ENCODE measurements at places on chromosomes 4 and X.

GRCh38 chr4:83603129-83603528, 67.2 kb downstream of the GPAT3 start:
- H3K4me1 ChIP-seq, result no peaks in the 10 kb centered on the region
- no peaks in the 10 kb centered on the region for H3K27me3 ChIP-seq

DNA sequence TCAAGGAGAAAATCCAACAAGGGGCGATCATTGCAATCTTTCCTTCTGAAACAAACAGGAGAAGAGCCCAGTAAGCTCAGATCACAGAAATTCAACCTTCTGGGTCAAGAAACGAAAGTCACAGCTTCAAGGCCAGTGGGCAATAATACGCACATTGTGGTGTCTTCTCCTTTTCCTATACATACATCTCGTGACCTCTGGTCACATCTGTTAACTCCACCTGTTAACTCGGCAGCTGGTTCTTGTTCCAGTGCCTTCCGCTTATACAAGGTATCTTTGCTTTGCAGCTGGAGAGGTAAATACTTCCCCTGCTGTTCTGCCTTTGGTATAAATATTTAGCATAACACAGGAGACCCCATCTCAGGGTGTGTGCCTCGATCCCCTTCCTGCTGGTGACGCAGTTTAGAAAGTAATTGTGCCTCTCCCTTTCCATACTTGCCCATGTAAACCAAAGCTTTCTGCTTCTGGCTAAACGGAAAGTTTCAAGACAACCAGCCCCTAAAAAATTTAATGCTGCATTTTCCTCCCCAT, 45.0 kb downstream of the CCDC149 start:
- no peaks in the 10 kb centered on the region for H3K36me3 ChIP-seq
- no peaks in the 10 kb centered on the region for H3K27me3 ChIP-seq
- no peaks in the 10 kb centered on the region for H3K4me1 ChIP-seq
- H3K27ac ChIP-seq, result no peak overlapping the region

GRCh38 chr4:98626350-98626749, 32.1 kb downstream of the TSPAN5 start:
- DNase-seq, result no peak
- H3K4me1 ChIP-seq, result peaks cover 74% of the 10 kb centered on the region

DNA sequence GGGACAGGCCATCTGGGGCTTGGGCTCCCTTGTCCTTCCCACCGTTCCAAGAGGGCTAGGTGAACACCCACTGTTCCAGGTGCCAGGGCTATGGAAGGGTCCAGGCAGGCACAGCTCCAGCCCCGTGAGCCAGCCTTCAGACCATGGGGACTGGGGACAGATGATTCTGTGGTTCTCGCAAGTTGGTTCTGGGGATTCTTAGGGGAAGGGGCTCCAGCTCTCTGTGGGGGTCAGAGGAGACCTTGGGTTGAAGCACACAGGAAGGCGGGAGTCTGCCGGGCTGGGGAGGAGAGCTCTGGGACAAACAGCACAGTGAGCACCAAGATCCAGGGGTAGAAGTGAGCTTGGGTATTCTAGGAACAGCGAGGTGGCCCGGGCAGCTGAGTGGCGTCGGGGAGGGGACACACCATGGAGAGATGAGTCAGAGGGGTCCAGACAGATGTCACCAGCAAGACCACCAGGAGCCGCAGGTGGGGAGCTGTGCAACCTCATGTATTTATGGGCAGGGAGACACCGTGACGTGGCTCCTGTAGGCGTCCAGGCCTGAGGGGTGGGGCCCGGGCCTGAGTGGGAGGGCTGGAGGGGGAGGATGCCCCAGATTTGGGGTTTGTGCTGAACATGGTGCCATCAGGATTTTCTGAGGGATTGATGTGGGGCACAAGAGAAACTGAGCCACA, 48.8 kb upstream of the HMX1 start:
- peaks cover 2% of the 10 kb centered on the region for H3K4me1 ChIP-seq
- H3K27me3 ChIP-seq, result peaks cover 30% of the 10 kb centered on the region
- no peak overlapping the region for H3K27ac ChIP-seq
- H3K4me3 ChIP-seq, result no peak overlapping the region

DNA sequence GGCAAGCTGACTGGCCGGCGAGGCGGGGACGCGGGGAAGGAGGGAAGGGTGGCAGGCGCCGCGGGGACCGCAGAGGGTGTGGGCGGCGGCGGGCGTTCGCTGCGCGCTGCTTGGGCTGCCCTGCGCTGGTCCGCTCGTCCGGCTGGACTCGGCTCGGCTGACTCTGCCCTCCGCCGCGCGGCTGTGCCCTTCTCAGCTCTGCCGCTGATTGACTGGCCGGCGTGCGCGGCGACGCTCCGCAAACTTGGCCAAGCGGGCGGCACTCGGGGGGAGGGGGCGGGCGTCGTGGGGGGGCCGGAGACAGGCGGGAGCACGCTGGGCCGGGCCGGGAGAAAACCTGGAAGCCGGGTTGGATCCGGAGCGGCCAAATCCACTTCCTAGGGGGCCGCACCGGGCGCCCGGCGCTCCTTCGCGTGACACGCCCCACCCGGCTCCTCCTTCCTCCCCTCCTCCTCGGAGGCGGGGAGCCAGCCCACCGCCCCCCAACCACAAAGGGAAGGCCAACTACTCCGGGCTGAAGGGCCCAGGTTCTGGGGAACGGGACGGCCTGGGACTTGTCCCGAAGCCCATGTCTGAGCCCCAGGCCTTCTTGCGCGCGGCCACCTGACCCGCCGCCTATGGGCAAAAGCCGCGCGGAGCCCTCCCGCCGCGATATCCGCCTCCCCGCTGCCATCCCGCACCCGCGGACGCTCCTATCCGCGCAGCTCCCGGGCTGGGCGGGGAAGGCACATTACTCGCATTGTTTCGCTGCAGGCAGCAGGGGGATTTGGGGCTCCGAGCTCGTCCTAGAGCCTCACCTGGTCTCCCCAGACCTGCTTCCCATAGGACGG, at the start of gene GPC4:
Gene GPC4 (minus strand): TSS at position 214 of the 830 bp plus-strand sequence. CDS start 524 bp downstream, outside the sequence.
- H3K4me3 ChIP-seq, result peak within 1 kb of the TSS; percentile 62
- H3K27ac ChIP-seq, result no peak within 1 kb of the TSS
- peaks cover 81% of the 10 kb centered on the region for H3K27me3 ChIP-seq
- no peaks in the 10 kb centered on the region for H3K36me3 ChIP-seq
- H3K4me1 ChIP-seq, result peaks cover 8% of the 10 kb centered on the region

DNA sequence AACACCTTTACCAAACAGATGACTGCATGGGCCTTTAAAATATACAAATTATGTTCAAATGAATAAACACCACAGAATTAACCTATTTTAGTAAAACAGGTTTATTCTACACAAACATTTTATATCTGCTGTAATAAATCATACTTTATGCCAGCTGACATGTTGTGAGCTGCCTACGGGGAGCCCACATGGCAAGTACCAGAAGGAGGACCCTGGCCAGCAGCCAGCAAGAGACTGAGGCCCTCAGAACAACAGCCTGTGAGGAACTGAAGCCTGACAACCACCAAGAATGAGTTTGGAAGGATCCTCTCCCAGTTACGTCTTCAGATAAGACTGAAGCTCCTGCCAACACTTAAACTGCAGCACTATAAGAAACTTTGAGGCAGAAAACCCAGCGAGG, 377.0 kb downstream of the PDGFC start:
- no peaks in the 10 kb centered on the region for H3K36me3 ChIP-seq
- no peak for DNase-seq
- no peaks in the 10 kb centered on the region for H3K27me3 ChIP-seq
- H3K27ac ChIP-seq, result no peak overlapping the region

GRCh38 chr4:47010347-47010911, 17.0 kb upstream of the GABRA4 start:
- H3K4me1 ChIP-seq, result peaks cover 23% of the 10 kb centered on the region
- no peaks in the 10 kb centered on the region for H3K27me3 ChIP-seq
- H3K36me3 ChIP-seq, result peaks cover 3% of the 10 kb centered on the region
- H3K27ac ChIP-seq, result peak overlapping the region; percentile 74
- H3K4me3 ChIP-seq, result no peak overlapping the region
- no peak for DNase-seq

Data from activated T-cell treated with anti-CD3 and anti-CD28 coated beads, Interleukin-2, amount 50 U/mL, for 24 hours (primary cell).